HL-60 (cell line): ENCODE measurements at places on chromosomes 7 and 10.

DNA sequence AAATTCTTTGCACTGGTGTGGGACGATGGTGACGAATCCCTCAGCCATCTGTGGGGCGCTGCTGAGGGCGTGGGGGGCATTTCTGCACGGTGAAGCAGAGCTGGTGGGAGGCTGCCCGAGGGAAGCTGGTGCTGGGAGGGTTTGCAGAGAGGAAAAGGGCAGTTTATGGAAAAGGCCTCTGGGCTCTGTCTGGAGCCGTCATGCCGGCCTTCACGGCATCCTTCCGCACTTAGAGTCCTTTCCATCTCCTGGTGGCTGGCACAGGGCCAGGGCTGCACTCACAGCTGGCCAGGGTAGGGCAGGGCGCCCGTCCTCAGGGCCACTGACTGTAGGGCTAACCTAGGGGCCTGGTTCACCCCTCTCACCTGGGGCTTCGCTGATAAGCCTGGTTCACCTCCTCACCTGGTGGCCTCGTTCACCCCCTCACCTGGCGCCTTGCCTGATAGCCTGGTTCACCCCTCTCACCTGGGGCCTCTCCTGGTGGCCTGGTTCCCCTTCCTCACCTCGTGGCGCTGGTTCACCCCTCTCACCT is 598 bp upstream of the AMZ1 start:
- DNase-seq = no peak

DNA sequence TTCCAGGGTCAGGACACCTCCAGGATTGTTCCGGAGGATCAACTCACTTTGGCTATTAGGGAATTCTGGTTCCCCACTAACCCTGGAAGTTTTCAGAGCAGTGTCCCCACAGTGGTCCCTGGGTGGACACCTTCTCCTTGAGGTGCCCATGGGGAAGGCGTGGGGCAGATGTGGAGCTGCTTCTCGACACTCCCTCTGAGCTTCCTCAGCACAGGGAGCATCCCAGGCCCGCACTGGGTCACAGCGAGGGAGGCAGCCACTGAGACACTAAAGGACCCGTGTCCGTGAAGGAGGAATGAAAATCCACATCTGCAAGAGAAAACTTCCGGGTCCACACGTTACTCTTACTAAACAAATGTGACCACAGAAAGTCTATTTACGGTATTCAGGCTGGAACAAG is 48.2 kb upstream of the MNX1 start:
- no peak for DNase-seq

GRCh38 chr7:105241198-105241597 is 147.5 kb downstream of the SRPK2 start:
- DNase-seq = no peak

DNA sequence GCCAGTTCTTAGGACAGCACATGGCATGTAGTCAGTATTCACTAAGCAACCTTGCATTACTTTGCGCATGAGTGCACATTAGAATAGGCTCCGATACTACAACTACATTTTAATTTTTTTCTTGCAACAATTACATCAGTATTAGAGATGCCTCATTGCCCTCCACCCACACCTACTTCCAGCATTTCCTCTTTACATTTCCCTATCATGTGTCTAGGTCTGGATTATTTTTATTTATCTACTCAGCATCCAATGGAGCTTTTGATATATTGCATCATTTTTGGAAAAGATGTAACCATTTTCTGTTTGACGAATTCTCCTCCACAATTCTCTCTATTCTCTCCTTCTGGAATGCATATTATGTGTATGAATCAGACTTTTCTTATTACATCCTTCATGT is 258.2 kb upstream of the GLI3 start:
- no peak for DNase-seq

DNA sequence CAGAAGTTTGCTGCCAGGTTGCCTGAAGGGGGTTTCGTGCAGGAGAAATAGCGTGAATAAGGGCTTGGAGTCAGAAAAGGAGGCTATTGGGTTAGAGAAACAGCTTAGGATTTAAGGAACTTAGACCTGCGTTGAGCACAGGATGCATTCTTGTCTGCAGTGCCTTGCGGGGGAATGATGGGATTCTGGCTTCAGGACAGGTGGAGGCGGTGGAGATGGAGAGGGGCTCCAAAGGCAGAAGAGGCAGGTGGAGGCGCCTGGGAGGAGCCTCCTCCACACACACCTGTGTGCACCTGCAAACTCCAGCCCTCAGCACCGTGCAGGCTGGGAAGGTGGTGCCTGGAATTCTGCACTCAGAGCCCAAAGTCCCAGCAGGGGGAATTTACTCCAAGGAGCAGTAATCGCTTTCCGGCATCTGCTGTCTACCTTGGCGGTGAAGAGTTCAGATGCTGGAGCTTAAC is 1.8 kb downstream of the CLIP2 start:
- no peak for DNase-seq

DNA sequence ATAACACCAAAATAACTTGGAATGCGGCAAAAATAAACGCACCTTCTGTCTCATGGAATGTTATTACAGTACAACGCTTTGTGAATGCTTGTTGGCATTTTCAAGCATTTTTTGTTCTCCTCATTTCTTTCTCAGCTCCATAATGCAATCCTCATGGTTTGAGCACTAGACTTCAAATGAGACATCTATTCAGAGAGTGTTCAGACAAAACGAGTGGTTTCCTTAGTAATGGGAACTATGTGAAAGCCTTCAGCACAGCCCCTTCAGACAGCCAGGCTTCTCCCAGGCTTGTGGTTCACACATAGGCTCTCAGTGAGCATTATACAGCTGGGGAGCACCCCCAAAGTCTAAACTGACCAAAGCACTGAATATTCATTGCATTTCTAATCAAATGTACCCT is 8.6 kb upstream of the LRRN3 start:
- no peak for DNase-seq

DNA sequence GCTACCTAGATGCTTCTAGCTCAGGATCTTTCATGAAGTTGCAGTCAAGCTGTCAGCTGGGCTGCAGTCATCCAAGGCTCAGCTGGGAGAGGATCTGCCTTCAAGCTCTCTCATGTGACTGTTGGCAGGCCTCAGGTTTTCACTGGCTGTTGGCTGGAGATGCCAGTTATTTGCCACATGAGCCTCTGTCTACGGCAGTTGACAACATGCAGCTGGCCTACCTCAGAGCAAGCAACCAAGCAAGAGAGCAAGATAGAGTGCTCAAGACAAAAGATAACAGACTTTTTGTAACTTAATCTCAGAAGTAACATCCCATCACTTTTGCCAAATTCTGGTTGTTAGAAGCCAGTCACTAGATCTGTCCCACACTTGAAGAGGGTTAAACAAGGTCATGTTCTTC is 125.8 kb downstream of the TPST1 start:
- DNase-seq = peak; percentile 13

DNA sequence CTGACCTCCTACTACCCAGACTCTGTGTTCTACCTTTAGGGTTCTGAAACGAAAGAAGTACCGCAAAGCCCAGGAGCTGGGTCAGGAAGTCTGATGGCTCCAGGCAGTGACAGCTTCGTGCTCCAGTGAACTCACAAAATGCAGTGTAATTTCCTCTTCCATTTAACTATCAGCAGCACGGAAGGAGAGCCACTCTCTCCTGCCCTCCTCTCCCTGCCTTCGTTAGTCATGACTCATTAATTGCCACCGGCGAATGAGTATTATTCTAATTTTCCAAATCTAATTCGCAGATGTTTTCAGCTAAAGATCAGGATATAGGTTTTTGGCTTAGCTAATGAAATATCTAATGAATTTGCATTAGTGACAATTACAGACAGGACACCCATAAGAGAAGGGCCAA is 1262.0 kb downstream of the TYW1 start:
- DNase-seq = no peak

DNA sequence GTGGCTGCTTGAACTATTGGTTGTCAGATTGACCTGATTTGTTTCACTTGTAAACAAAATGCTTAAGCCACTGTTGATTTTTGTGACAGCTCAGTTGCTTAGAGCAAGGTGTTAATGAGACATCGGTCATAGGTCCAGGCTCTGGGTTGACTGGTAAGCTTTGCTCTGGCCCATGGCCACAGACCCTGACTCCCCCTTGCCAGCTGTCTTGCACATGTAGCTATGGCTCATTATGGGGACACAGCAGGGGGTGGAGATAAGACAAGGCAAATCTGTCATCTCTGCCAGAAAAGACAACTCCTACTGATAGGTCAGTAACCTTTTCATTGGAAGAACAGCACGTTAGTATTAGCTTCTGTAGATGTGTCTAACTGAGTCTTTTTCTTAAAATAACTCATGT is 95.3 kb downstream of the KAT6B start:
- DNase-seq = no peak

DNA sequence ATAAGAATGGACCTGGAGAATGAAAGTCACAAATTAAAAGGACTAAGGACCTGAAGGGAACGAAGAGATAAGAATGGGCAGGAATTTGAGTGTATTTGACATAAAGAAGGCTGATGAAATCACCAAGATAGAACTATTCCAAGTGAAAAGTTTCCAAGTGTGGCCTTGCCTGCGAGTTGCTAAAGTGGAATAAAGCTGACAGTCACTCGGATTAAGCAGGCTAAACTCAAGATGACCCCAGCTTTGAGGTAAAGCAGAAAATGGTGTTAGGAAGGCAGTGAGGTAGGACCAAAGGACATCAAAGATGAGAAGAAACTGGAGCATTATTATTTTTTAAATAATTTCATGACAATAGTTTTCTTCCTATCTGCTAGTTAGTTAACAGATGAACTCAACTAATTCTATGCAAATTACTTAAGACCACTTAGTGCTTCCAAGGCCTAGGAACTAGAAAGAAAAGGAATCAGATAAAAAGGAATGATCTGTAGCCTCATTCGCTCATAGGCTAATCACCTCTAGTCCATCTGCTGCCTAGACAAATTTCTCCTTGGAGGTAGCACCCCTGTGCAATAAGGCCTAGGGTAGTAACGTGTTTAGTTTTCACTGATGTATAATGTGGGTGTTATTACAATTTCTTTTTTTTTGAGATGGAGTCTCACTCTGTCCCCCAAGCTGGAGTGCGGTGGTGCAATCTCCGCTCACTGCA is 34.5 kb downstream of the EZH2 start:
- no peak for DNase-seq

- no peak for DNase-seq
Measured at GRCh38 chr10:92479547-92479946, 94.3 kb downstream of the IDE start.

DNA sequence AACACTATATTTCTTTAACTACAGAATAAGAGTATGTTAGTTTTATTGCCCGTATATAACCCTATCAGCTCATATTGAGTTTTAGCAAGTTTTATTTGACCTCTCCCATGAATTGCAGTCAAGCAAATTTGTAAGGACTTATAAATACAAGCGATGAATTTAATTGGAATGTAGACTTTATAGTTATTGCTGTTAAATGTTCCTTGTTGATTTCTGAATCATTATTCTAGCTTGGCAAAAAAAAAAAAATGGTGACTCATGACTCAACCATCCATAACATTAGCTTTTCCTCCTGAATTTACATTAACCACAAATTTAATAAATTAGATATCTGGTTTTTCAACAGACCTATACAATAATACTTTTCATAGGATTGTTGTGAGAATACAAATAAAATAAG is 334.0 kb upstream of the LRRTM3 start:
- no peak for DNase-seq

DNA sequence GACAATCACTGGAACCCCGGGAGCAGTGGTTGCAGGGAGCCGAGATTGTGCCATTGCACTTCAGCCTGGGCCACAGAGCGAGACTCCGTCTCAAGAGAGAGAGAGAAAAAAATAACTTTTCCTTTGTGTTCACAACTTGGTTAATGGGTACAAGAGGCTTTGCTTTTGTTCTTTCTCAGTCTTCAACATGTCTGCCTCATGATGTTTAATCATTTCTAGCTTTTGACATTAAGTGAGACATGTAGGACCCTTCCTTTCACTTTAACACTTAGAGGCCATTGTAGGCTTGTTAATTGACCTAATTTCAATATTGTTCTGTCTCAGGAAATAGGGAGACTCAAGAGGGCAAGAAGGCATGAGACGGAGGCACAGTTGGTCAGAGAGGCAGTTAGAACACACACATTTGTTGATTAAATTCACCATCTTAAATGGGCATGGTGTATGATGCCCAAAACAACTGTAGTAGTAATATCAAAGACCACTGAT is 9.3 kb upstream of the CRCP start:
- no peak for DNase-seq

GRCh38 chr7:14687777-14688176 is 214.8 kb downstream of the DGKB start:
- no peak for DNase-seq

- no peak for DNase-seq
Measured at GRCh38 chr7:124328774-124329173, 295.9 kb upstream of the TMEM229A start.

DNA sequence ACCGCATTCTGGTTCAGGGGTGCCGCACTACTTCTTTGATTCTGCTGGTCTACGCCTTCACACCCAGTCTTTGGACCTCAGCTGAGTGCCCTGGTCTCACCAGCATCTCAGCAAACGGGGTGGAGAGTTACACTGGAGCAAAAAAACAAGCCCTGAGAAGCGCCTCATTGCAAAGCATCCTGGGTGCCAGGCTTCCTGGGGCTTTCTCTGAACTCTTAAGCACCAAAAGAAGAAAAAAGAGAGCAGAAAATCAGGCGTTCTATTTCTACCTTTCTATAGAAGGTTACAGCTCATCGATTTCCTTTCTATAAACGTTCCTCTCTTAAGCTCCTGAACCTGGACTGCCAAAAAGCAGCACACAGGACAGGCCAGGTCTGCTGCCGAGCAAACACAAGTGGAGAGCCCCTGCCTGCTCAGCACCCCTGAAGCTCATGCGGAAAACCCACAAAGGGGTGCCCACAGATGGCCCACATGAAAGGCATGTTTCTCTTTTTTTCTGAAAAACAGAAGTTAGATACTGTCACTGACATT is 217.9 kb downstream of the SFMBT2 start:
- no peak for DNase-seq

GRCh38 chr10:4181081-4181480 is 396.1 kb upstream of the KLF6 start:
- DNase-seq = no peak

GRCh38 chr10:48970046-48970445 is 30.4 kb upstream of the LRRC18 start:
- no peak for DNase-seq

- peak; percentile 74 for DNase-seq
Measured at GRCh38 chr7:64774204-64774842, 19.9 kb upstream of the ZNF138 start.

GRCh38 chr7:106257752-106258151 is 27.0 kb downstream of the NAMPT start:
- DNase-seq = no peak

DNA sequence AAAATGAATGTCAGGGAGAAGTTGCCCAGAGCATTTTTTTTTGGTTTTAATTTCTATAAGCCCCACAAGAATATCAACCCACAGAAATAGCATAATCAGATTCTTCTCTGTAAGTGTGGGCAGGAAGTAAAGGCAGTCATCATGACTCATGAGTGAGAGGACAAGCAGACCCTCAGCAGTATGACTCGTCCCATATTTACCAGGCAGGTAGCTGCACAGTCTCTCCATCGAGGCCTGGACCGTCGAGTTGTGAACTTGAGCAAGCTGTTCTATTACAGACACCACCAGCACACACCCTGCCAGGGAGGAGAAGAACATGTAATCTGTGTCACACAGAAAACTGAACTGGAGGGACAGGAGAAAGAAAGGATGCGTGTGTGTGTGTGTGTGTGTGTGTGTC is 37.8 kb downstream of the AOAH start:
- no peak for DNase-seq

GRCh38 chr7:1596181-1597043 is 26.6 kb upstream of the PSMG3 start:
- DNase-seq = no peak

GRCh38 chr10:66927971-66928770 is 2.3 kb downstream of the LRRTM3 start:
- DNase-seq = no peak
